ENCODE measurements at places on chromosomes 12 and 14.
A peak's percentile ranks its signal among the peaks of the same experiment; 100 is the strongest.

GRCh38 chr12:9214534-9214933 lies 6.3 kb upstream of the PZP start:
- DNase-seq = no peak

GRCh38 chr14:33435911-33436689 lies 497.4 kb downstream of the NPAS3 start:
- DNase-seq = no peak

- DNase-seq = no peak
These were observed 22.0 kb upstream of the COL2A1 start for GRCh38 chr12:48026060-48026827.

DNA sequence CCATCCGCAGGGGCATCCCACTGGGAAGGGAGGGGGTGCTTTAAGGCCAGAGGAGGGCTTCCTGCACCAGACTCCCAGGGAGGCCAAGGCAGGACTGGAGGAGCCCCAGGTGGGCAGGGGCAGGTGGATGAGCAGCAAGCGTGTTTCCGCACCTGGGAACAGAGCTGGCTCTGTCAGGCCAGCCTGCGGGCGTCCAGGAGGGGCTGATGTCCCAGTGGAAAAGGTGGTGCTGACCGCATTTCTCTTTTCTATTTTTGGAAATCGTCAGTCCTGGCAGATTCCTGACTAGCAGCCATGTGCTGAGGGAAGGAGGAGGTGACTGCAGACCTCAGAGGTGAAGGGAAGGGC lies 27.2 kb downstream of the CHGA start:
- no peak for DNase-seq

- DNase-seq = no peak
These were observed 820 bp upstream of the SMAGP start for GRCh38 chr12:51270951-51271518.

DNA sequence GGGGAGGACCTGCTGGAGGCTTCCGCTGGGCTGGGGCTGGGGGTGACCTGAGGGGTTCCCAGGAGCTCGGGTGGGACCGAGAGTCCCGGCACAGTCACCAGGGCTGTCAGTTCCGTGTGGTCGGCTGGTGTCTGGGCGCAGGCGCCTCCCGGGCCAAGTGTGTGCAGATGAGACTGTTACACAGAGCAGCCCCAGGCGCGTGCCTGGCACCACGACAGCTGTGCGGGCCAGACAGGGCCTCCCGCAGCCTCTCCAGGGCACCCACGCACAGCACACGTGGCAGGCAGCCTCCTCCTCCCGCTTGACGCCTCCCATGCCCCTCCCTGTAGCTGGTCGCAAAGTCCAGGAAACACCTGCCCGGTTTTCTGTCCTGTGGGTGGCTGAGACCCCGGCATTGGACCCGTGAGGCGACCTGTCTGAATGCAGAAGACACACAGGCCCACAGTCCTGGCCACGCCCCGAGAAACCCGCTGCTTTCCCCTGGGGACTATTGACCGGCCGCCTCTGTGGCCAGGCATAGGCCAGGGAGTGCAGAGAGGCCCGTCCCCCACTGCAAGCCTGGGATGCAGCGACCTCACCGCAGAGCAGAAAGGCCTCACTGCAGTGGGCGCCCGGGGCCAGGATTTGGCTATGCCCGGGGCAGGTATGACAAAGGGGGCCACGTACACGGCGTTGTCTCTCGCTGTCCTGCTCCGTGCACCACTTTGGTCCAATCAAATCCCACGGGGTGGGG lies 12.1 kb upstream of the GALNT9 start:
- DNase-seq = no peak

DNA sequence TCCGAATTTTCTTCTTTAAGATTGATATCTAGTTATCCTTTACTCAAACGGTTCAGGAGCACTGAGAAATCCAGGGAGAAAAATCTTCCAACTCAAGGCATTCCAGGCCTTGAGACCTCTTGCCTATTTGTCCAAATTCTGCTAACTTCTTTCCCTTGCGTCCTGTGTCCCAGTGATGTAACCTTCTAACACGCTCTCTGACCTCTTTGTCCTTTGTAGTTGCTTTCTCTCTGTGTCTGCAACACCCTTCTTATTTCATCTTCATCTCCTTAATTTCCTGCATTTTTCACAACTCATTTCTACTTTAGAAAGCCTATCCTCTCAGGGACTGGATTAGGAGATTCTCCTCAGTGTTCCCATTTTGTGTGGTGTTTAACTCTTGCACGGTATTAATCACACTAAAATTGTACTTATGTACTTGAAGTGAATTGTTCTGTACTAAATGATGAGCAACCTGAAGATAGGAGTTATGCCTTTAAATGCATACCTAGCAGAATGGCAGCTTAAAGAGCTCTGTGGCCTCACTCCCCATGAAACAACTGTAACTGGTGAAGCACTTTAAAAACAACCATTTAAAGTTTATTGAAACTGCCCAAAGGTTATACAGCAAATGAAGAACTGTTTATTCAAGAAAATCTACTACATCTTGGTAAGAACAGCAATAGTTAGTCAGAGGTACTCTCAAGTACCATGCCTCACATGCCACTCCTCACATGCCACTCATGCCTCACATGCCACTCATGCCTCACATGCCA lies 7.4 kb upstream of the SNAPC1 start:
- DNase-seq = no peak

GRCh38 chr12:50088577-50089335 lies 3.6 kb downstream of the SMARCD1 start:
- DNase-seq = peak; percentile 60

- DNase-seq = peak; percentile 7
These were observed 36.7 kb downstream of the TMBIM6 start for GRCh38 chr12:49777800-49778748.

DNA sequence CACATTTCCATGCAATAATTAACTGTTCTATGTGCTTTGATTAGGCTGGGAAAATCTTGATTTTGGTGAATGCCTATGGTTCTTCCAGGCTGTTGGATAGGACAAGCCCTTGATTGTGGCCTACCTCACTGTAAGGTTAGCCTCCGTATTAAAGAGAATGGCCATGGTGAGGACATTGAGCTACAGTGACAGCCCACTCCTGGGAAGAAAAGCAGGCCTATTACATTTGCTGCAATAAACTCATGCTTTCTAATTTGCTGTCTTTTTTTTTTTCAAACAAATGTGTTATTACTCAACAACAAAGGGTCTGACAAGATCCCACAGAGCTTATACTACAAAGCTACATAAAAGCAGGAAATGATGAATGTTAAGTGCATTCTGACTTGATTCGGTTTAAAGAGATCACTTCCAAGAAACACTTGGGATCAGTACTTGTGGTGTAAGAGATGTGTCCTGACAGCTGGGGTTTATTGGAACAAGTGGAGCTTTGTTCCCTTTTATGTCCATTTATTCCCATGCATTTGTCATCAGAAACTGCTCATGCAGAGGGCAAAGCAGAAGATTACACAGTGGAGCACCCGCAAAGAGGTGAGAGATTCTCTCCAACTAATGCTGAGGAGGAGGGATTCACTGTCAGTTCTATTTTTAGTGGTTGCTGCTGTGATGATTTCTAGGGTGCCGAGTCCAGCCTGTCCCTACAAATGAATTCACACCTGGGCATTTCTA lies 29.1 kb upstream of the KCNK10 start:
- no peak for DNase-seq

- peak; percentile 86 for DNase-seq
These were observed 29.2 kb downstream of the FOS start for GRCh38 chr14:75307700-75308379.

DNA sequence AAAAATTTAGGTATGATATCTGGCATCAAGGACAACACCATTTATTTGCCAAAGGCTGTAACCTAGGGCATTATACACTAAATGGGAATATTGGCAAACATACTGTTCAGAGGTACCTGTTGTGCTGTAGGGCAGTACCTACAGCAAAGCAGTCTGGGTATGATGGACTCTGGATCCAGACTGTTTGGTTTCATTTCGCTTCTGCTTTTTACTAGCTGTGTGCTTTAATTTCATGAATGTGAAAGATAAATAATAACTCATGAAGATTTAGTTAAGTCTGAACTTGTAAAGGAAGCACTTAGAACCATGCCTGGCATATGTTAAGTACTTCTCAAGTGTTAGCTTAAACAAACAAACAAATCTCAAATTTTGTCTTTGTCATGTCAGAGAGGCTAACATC lies 17.7 kb upstream of the SLC38A2 start:
- no peak for DNase-seq

- no peak for DNase-seq
These were observed 132.8 kb upstream of the CPSF6 start for GRCh38 chr12:69106482-69107118.

GRCh38 chr12:18496156-18496555 lies 234.8 kb downstream of the PIK3C2G start:
- DNase-seq = peak; percentile 42

DNA sequence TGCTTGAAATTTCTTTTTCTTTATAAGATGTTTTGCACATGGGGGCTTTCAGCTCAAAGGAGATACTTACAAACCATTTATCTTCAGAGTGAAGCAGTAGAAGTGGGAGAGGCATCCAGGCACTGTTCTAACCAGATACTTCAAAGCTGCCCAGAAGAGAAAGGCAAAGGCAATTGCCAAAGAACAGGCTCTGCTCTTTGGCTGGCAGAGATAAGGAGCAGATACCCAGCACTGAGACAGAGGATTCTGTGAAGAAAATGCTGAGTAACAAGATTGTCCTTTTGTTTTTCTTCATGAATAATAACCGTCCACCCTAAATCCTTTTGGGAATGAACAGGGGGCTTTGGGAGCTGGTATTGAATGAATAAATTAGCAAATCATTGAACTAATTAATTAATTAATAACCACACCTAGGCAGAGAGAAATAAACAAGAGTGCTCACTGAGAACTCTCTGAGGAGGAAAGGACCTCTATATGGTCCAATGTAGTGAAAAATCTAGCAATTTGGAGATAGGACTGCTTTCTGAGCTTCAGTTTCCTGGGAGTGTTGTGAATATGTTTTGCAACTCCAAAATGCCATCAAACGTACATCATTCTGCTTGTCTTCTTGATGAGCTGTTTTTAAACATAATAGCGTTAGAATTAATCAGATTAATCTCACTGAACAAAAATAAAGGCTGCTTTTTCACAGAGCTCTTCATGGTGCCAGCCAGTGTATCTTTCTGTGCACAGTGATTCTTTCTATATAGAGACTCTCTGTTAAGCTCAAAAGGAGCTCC lies 192.8 kb upstream of the AMIGO2 start:
- no peak for DNase-seq

GRCh38 chr12:130871286-130872178 lies at the start of gene RAN:
RAN (plus strand) TSS chr12:130872066; CDS start chr12:130872594, 528 bp downstream.
- peak; percentile 86 for DNase-seq

DNA sequence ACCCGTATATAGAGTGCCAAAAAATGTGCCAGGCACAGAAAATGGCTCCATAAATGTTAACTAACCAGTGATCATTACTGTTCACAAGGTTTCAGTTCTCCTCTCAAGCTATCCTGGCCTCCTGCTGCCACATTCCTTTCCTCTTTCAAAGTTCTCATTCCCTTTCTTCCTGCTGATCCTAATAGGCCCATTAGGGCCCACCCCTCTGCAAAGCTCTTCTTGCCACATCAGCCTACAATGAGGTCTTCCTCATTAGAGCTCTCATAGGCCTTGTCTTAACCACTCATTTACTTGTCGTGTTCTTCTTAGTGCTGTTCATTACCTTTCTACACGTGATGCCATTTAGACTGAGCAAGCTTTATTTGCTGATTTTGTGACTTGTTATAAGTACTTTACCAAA lies 40.5 kb downstream of the RPS29 start:
- no peak for DNase-seq

DNA sequence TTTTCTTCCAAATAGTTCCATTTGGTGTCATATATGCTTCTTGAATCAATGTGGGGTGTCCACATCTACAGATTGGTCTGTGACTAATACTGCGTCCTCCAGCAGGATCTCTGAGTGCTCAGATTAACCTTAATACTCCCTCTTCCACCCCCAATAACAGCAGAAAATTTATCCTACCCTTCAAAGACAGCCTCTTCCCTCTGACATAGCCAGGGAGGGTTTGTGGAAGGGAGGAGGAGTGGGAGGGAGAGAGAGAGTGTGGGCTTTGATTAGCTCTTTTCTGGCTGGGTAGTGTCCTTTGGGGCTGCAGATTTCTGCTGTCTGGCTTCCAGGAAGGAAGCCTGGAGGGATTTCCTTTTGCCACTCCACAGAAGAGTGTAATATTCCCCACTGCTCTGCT lies 220.7 kb downstream of the TTC6 start:
- no peak for DNase-seq

GRCh38 chr12:95017482-95017881 lies 14.0 kb upstream of the NDUFA12 start:
- DNase-seq = no peak

- DNase-seq = peak; percentile 10
These were observed 1616.5 kb upstream of the FLRT2 start for GRCh38 chr14:83913476-83913875.

GRCh38 chr12:107884769-107885694 lies 110.5 kb downstream of the ASCL4 start:
- DNase-seq = peak; percentile 82

DNA sequence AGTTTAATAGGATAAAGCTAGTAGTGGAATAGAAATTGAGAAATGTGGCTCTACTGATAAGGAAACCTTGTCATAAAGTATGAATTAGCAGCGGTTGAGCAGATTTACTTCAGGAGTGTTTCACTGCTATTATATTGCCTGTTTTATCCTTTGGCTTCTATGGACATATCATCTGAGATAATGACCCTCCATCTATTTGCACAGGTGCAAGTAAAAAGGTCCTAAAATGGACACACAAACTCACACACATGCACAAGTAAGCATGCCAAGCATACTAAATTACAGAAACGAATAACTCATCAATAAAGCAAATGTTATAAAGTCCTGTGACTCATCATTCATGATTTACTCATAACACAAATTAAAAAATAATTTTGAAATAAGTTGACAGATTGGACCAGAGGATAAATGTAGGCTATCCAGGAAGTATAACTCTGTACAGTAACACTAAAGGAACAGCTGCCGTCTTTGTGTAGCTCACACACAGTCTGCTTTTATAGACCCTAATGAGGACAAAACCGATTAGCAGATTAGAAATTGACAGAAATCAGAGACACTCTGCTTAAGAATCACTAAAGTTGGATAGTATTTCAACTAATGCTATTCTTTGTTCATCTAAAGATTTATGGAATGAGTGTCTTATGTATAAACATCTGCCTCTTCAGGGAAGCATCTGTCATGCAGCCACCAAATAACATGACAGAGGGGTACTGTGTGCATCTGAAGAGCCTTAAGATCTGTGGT lies 73.9 kb downstream of the SYT1 start:
- DNase-seq = peak; percentile 95

DNA sequence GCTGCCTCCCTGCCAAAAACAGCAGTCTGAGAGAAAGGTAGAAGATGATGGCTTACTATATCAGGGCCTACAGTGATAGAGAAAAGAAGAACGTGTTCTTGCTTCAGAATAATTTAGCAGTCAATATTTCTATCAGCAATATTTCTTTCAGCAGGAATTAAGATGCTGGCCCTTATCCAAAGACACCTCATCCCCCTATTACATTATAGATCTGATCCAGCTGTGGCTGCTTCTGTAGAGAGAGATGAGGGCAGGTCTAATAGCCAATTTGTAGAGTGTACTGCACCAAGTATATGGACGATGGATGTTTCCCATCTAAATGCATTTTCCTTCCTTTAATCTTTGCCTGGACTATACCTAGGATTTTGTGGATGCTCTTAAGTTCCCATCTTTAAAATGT lies 451.7 kb downstream of the NPAS3 start:
- no peak for DNase-seq

All from NCI-H1105 treated with DMSO at 0.1 percent for 48 hours (cell line).